ENCODE measurements at places on chromosomes 16 and 17.
A peak's percentile ranks its signal among the peaks of the same experiment; 100 is the strongest.

DNA sequence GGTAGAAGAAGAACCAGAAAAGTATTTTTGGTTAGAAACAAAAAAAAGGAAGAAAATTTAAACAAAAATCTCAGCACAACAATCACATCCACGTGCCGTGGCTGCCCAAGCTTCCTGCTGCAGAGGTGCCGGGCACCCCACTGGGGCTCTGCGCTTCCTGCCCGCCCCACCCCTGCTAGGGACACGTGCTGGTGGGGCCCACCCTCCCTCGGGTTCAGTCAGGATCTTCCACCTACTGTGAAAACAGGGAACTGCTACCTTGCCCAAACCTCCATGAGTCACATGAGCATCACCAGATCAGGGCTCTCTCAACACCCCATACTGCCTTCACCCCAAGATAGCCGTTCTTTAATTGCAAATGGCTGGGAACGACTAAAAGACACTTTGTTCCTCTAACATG is 24.4 kb upstream of the CYTH1 start:
- H3K27ac ChIP-seq, result peak overlapping the region; percentile 86
- peaks cover 83% of the 10 kb centered on the region for H3K36me3 ChIP-seq
- H3K4me3 ChIP-seq, result no peak overlapping the region
- no peaks in the 10 kb centered on the region for H3K27me3 ChIP-seq
- no peak for DNase-seq

DNA sequence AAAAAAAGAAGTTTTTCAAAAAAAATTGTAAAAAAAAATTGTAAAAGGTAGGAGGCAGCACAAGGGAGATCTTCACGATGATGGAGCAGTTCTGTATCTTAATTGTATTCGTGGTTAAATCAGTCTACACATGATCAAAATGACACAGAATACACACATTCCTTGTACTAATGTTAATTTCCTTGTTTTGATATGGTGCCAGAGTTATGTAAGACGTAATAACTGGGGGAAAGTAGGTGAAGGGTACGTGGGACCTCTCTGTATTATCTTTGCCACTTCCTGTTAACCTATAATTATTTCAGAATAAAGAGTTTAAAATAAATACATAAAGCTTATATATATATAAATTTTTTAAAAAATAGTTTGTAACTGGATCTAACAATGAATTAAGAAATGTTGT is 36.8 kb downstream of the HELZ start:
- no peaks in the 10 kb centered on the region for H3K27me3 ChIP-seq
- H3K4me3 ChIP-seq, result no peak overlapping the region
- H3K36me3 ChIP-seq, result peaks cover 25% of the 10 kb centered on the region
- no peak overlapping the region for H3K27ac ChIP-seq
- no peak for DNase-seq
- peaks cover 9% of the 10 kb centered on the region for H3K4me1 ChIP-seq

GRCh38 chr17:79039171-79039570 is 15.2 kb downstream of the C1QTNF1 start:
- DNase-seq, result no peak
- H3K27me3 ChIP-seq, result no peaks in the 10 kb centered on the region
- no peaks in the 10 kb centered on the region for H3K36me3 ChIP-seq
- H3K4me1 ChIP-seq, result no peaks in the 10 kb centered on the region

DNA sequence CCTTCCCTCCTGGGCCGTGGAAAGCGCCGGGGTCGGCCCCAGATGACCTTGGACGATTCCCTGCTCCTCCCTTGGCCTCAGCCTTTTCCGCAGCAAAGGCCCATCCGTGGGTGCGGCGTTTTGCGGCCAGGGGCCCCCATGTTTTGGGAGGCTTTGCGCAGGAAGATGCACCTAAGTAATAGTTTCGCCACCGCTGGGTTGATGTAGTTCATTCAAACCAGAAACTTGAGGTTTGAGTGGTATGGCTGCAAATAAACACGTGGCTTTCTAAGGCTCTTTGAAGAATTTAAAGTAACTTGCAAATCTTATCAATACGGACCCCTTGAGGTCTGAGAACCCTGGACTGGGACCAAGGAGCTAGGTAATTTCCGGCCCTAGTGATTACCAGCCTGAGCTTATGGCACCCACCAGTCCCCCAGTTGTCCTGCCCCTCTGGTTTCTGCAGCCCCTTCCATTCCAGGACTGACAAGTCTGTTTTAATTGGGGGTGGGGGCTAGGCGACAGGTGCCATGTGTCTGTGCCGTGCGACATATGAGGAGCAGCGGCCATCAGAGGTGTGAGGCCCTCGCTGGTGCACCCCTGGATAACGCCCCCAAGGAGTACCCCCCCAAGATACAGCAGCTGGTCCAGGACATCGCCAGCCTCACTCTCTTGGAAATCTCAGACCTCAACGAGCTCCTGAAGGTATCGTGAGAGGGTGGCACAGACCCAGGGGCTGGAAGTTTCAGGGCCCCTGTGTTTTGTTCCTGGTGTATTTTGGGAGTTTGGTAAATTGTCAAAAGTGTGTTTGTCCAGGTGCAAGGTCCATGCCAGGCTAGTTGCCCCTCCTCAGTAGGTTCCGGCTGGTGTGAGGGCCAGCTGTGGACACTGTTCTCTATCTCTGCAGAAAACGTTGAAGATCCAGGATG is 834 bp downstream of the MRPL12 start:
- no peaks in the 10 kb centered on the region for H3K27me3 ChIP-seq
- H3K4me3 ChIP-seq, result peak overlapping the region; percentile 98
- no peak for DNase-seq
- peaks cover 13% of the 10 kb centered on the region for H3K4me1 ChIP-seq
- H3K27ac ChIP-seq, result peak overlapping the region; percentile 38
- peaks cover 69% of the 10 kb centered on the region for H3K36me3 ChIP-seq

GRCh38 chr16:21103941-21104860 is 46.4 kb downstream of the DNAH3 start:
- no peak overlapping the region for H3K27ac ChIP-seq
- DNase-seq, result no peak
- peaks cover 11% of the 10 kb centered on the region for H3K27me3 ChIP-seq
- peaks cover 3% of the 10 kb centered on the region for H3K4me1 ChIP-seq
- H3K4me3 ChIP-seq, result no peak overlapping the region

GRCh38 chr17:3049705-3050295 is 13.6 kb downstream of the OR1D5 start:
- H3K4me3 ChIP-seq, result peak overlapping the region; percentile 13
- no peaks in the 10 kb centered on the region for H3K36me3 ChIP-seq
- H3K27me3 ChIP-seq, result no peaks in the 10 kb centered on the region

GRCh38 chr17:31789707-31790505 is 69.1 kb downstream of the COPRS start:
- no peak overlapping the region for H3K27ac ChIP-seq
- peaks cover 3% of the 10 kb centered on the region for H3K4me1 ChIP-seq
- DNase-seq, result no peak
- H3K27me3 ChIP-seq, result peaks cover 2% of the 10 kb centered on the region
- H3K36me3 ChIP-seq, result no peaks in the 10 kb centered on the region

DNA sequence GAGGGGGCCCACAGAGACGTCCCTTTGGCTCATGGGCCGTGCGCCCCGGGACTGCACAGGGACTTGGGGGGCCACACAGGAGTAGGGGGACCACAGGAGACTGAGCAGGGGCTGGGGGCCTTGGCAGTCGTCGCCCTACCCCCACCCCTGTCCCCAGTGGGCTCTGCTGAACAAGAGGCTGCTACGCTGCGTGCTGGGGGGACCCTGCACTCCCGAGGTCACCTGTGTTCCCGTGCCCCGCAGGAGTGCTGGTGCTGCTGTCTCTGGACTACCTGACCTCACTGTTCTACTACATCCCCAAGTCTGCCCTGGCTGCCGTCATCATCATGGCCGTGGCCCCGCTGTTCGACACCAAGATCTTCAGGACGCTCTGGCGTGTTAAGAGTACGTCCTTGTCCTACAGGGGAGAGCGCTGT is 14.4 kb upstream of the RNF213 start:
- no peaks in the 10 kb centered on the region for H3K36me3 ChIP-seq
- no peaks in the 10 kb centered on the region for H3K27me3 ChIP-seq
- DNase-seq, result no peak

DNA sequence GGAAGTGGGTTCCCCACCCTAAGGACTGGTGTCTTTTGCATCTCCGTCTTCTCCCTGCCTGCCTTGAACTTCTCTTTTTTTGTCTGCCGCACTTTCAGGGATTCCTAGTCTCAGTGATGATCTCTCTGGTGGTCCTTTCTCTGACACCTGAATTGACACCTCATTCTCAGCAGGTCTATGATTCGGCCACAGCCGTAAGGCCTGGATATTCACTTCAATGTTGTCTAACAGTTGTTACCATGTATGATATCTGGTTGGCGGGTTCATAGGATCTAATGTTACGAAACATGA is 25.1 kb upstream of the SLC47A1 start:
- H3K4me1 ChIP-seq, result peaks cover 9% of the 10 kb centered on the region
- H3K27me3 ChIP-seq, result peaks cover 24% of the 10 kb centered on the region
- H3K27ac ChIP-seq, result no peak overlapping the region
- no peak for DNase-seq
- H3K36me3 ChIP-seq, result no peaks in the 10 kb centered on the region
- H3K4me3 ChIP-seq, result peak overlapping the region; percentile 88

- no peaks in the 10 kb centered on the region for H3K27me3 ChIP-seq
- peaks cover 4% of the 10 kb centered on the region for H3K4me1 ChIP-seq
- H3K36me3 ChIP-seq, result no peaks in the 10 kb centered on the region
- no peak overlapping the region for H3K4me3 ChIP-seq
These were observed 19.1 kb upstream of the TEX2 start for GRCh38 chr17:64281962-64282752.

Data from activated T-helper 2 cell treated with anti-CD3 and anti-CD28 coated beads, Interferon-gamma antibody, Interleukin-2, Interleukin-4, amounts not matched to agents 10 μg/mL and 5 μg/mL and 100 μg/mL, durations not matched to agents 14 hours and 24 hours and 36 hours (primary cell).